ENCODE measurements at places on chromosomes 16 and 17.

- DNase-seq = no peak
Observed at GRCh38 chr17:56291226-56291805, 138.0 kb downstream of the ANKFN1 start.

- no peak for DNase-seq
Observed at GRCh38 chr17:51044976-51045375, 75.7 kb downstream of the SPAG9 start.

- DNase-seq = peak; percentile 56
Observed at GRCh38 chr17:4934173-4934979, 2.3 kb downstream of the GP1BA start.

DNA sequence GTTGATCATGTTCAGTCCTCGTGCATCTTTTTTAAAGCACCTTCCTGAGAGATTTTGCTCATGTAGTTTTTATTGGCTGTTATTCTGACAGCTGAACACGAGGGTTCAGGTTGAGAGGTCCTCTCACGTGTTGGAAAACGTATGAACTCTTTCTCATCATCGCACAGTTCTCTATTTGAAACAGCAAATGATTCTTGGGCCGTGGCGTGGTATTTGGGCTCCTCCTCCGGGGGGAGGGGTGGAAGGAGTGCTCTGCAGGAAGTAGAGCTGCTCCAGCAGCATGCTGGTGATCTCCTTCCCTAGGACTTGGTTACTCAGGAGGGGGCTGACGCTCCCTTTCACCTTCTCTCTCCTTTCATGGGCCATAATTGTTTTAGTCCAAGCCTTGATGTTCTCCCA is 70.4 kb downstream of the KSR1 start:
- DNase-seq = no peak

DNA sequence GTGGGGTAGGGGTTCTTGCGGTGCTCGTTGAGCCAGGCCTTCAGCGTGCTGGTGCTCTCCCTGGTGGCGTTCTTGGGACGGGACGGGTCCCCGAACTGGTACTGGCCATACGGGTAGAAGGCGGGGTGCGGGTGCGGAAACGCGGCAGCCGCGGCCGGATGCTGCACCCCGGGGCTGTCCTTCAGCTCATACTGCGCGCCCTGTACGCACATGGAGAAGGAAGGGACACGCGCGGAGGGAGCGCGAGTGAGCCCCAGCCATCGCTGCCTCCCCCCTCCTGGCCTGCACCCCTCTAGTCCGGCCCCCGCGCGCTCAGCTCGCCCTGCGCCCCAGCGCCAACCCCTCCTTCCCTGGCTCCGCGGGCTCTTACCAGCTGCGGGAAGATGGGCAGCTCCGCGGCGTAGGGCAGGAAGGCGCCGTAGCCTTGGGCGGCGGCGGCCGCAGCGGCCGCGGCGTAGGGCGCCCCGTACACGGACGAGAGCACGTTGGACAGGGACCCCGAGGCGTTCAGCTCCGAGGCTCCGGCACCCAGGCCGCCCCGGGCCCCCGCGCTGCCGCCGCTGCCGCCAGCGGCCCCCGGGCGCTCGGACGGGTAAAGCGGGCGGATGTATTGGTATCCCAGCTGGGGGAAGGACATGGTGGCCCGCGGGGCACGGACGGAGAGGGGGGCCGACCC is 1.0 kb downstream of the IRX3 start:
- DNase-seq = peak; percentile 72

DNA sequence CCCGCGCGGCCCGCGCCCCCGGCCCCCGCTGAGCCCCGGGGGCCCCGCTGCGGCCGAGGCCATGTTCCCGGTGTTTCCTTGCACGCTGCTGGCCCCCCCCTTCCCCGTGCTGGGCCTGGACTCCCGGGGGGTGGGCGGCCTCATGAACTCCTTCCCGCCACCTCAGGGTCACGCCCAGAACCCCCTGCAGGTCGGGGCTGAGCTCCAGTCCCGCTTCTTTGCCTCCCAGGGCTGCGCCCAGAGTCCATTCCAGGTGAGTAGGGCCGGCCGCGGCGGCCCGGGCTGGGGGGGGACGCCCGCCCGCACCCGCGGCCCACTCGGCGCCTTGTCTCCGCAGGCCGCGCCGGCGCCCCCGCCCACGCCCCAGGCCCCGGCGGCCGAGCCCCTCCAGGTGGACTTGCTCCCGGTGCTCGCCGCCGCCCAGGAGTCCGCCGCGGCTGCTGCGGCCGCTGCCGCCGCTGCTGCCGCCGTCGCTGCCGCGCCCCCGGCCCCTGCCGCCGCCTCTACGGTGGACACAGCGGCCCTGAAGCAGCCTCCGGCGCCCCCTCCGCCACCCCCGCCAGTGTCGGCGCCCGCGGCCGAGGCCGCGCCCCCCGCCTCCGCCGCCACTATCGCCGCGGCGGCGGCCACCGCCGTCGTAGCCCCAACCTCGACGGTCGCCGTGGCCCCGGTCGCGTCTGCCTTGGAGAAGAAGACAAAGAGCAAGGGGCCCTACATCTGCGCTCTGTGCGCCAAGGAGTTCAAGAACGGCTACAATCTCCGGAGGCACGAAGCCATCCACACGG is 504 bp downstream of the MAZ start:
- DNase-seq = peak; percentile 83

GRCh38 chr16:81616321-81617020 is 162.6 kb upstream of the PLCG2 start:
- no peak for DNase-seq

DNA sequence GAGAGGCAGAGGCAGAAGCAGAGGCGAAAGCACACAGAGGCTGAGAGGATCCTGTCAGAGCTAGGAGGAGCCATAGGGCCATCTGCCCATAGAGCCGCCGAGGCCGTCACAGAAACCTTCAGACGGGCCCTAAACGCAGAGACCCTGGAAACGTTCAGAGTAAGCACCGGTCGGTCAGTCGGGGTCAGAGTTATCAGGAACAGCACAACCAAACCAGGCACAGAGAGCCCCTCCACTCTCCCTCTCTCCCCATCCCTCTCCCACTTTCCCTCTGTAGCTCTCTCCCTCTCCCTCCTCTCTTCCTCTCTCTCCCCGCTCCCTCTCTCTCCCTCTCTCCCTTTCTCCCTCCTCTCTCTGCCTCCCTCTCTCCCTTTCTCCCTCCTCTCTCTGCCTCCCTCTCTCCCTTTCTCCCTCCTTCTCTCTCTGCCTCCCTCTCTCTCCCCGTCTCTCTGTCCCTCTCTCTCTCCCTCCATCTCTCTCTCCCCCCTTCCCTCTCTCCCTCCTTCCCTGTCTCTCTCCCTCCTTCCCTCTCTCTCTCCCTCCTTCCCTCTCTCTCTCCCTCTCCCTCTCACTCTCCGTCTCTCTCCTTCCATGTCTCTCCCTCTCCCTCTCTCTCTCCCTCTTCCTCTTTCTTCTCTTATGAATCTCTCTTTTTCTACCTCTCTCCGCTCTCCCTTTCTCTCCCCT is 138.9 kb downstream of the C16orf95 start:
- no peak for DNase-seq

GRCh38 chr16:7651803-7652570 is 319.3 kb downstream of the RBFOX1 start:
- DNase-seq = no peak

GRCh38 chr16:67881621-67882161 is 3.0 kb upstream of the NRN1L start:
- no peak for DNase-seq

DNA sequence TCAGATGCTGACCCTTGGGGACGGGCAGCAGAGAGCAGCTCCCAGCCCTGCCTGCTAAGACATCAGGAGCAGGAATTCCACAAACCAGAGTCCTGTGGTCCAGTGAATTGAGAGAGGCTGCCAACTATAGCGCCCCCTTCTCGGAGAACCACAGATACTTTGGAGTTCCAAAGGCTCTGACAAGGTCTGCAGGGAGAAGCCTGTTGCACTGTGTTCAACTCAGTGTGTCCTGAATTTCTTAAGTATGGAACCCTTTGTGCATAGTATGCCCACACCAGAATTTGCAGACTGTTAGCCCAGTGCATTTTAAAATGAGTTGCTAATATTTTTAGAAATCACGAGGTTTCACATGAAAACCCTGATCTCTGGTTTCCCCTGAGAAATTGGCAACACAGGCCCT is 223.4 kb downstream of the KATNIP start:
- DNase-seq = no peak

Measured in ecto neural progenitor cell (in vitro differentiated cells).